Hepatocyte (in vitro differentiated cells): ENCODE measurements at places on chromosomes 6 and 20. TPM values are rescaled to one million over a fixed set of nuclear protein-coding genes. Genes with fewer than 3 reads are reported as not detected.

DNA sequence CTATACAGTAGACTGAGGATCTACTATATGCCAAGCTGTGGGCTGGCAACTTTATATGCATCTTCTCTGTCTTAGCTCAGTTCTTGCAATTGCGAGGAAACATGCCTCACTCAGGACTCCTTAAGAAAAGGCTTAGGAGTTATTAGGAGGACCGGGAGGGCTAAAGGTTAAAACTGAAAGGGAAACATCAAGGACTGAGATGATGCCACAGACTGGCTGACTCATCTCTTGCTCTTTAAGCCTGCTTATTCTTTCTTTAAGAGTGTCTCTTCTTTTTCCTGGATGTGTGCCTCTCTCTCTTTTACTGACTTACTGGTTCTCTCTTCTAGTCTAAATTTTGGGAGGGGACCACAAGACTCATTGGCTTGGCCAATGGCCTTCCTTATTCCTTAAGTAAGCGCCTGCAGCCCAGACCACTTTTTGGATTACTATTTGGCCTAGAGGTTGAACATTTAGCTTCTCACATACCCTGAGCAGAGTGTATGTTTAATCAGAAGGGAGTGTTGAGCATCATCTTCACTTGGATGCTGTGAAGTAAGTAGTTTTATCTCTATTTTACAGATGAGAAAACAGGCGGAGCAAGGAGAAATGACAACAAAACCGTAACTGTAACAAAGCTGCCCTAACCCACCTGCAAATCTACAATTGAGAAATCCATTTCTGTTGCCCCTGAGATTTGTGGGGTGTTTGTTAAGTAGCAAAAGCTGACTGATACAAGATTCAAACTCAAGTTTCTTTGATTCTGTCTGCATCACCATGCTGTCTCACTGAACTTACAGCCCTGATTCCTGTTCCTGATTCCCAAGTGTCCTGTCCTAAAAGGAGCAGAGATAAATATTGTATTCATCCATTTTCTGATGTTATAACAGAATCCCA lies 7.2 kb upstream of the SDC4 start:
- no peak overlapping the region for H3K4me3 ChIP-seq
- H3K4me1 ChIP-seq = peaks cover 10% of the 10 kb centered on the region
- H3K36me3 ChIP-seq = no peaks in the 10 kb centered on the region
- H3K27ac ChIP-seq = peak overlapping the region; percentile 54
- no peaks in the 10 kb centered on the region for H3K27me3 ChIP-seq

DNA sequence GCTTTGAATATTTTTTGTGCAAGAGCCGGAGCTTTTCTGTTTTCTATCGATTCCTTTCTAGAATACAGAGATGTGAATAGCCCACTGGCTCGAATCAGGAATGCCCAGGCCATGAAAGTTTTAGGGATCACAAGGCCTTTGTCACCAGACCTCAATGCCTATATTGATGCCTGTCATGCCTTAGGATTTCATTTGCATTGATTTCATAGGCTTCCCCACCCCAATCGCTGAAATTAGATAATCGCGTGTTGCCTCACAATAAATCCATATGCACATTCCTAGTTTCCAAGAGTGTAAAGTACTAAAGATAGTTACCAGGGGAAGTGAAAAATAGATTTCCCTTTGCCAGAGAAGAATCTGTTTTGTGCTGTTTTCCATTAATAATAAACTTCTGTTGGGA lies 150.8 kb downstream of the SASH1 start:
- DNase-seq = no peak
- H3K27me3 ChIP-seq = no peaks in the 10 kb centered on the region
- H3K36me3 ChIP-seq = no peaks in the 10 kb centered on the region
- H3K4me3 ChIP-seq = no peak overlapping the region

Gene RFX6
- 5.1 and 6.8 TPM in 2 replicates for total RNA-seq

GRCh38 chr20:62233684-62234083 lies 4.6 kb upstream of the OSBPL2 start:
- H3K4me1 ChIP-seq = no peaks in the 10 kb centered on the region
- no peaks in the 10 kb centered on the region for H3K36me3 ChIP-seq
- DNase-seq = no peak
- H3K4me3 ChIP-seq = no peak overlapping the region
- H3K27ac ChIP-seq = no peak overlapping the region

DNA sequence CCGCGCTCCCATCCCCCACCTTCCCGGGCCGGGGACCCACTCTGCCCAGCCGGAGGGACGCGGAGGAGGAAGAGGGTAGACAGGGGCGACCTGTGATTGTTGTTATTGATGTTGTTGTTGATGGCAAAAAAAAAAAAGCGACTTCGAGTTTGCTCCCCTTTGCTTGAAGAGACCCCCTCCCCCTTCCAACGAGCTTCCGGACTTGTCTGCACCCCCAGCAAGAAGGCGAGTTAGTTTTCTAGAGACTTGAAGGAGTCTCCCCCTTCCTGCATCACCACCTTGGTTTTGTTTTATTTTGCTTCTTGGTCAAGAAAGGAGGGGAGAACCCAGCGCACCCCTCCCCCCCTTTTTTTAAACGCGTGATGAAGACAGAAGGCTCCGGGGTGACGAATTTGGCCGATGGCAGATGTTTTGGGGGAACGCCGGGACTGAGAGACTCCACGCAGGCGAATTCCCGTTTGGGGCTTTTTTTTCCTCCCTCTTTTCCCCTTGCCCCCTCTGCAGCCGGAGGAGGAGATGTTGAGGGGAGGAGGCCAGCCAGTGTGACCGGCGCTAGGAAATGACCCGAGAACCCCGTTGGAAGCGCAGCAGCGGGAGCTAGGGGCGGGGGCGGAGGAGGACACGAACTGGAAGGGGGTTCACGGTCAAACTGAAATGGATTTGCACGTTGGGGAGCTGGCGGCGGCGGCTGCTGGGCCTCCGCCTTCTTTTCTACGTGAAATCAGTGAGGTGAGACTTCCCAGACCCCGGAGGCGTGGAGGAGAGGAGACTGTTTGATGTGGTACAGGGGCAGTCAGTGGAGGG lies 2.8 kb downstream of the SOX4 start:
- H3K27me3 ChIP-seq = no peaks in the 10 kb centered on the region
- H3K27ac ChIP-seq = peak overlapping the region; percentile 93
- DNase-seq = peak; percentile 55
- H3K4me1 ChIP-seq = peaks cover 5% of the 10 kb centered on the region
- peak overlapping the region; percentile 59 for H3K4me3 ChIP-seq
- no peaks in the 10 kb centered on the region for H3K36me3 ChIP-seq
